Activated T-cell treated with anti-CD3 and anti-CD28 coated beads, Interleukin-2, amount 50 U/mL, for 4 hours (primary cell): ENCODE measurements at places on chromosomes 7 and 10. TPM values are rescaled to one million over a fixed set of nuclear protein-coding genes. Genes with fewer than 3 reads are reported as not detected.

The ZNF804B gene
- total RNA-seq = not detected

The GPNMB gene
- 0.26 TPM for total RNA-seq

The CHN2 gene
- 1.1 TPM for total RNA-seq

The STAG3 gene
- 3.3 TPM for total RNA-seq

The HOXA13 gene
- not detected for total RNA-seq

The IQUB gene
- total RNA-seq = not detected

The MSMB gene
- total RNA-seq = not detected

The TLX1 gene
- total RNA-seq = not detected

The GPR26 gene
- not detected for total RNA-seq

The CFAP43 gene
- not detected for total RNA-seq

The SPDYE2 gene
- not detected for total RNA-seq

The GNG11 gene
- total RNA-seq = 0.05 TPM

The SRGN gene
- 725 TPM for total RNA-seq

The CXCL12 gene
- not detected for total RNA-seq
